K562 (cell line): ENCODE measurements at places on chromosomes 16 and 17.

- peak; percentile 98 for DNase-seq
Observed at GRCh38 chr17:81487487-81488275, 24.9 kb downstream of the ACTG1 start.

- DNase-seq, result no peak
Observed at GRCh38 chr16:52066962-52067361, 480.0 kb downstream of the TOX3 start.

GRCh38 chr17:59601130-59601529 lies 18.6 kb upstream of the CLTC start:
- DNase-seq, result no peak

DNA sequence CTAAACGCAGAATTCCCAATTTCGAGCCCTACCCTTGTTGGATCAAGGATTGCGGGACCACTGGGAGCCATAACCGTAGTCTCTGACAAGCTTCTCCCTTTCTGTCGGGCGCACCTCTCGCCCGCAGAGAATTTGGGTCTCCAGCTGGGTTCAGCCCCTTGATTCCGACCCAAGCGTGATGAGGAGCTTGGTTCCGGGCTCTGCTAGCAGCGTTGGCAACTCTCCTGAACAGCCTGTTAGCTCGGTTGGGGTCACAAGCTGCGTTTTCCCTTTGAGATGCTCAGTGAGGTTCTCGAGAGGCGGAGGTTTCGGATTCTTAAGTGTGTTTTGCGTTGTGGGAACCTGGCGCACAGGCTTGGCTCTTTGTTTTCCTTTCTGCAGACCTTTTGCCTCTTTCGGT lies 655 bp downstream of the ATXN1L start:
- no peak for DNase-seq

- DNase-seq, result peak; percentile 54
Observed at GRCh38 chr16:88415713-88416323, 33.1 kb downstream of the ZNF469 start.

DNA sequence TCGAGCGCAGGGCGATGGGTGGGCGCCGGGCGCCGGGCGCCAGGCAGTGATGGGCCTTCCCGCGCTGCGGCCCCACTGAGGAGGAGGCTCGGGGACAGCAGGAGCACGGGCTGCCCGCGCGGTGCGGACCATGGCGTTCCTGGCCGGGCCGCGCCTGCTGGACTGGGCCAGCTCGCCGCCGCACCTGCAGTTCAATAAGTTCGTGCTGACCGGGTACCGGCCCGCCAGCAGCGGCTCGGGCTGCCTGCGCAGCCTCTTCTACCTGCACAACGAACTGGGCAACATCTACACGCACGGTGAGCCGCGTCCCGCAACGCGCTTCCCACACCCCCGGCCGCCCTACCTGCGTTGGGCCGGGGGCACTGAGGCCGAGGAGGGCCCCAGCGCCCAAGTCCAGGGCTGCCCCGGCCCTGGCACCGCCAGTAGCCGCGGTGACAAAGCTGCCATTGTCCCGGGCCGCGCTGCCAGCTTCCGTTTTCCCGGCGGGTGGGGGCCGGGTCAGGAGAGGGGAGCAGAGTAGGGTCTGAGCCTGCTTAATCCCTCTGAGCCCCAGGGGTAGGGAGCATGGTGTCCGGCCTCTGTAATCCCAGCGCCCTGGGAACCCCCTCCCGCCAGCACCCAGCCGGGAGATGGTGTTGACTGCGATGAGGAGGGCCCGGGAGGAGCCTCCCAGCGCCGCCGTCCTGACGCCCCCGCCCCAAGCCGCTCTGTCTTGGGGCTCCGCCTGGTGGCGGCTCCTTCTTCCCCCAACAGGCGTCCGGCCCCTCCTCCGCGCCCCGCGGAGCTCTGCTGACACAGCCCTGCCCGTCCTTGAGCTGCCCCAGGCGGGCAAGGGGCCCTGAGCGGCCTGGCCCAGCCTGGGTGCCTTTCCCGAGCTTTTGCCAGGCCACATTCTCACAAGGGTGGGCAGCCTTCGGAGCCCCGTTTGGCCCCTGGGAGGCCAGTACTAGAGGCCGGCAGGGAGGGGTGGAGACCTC lies 685 bp downstream of the PAQR4 start:
- DNase-seq, result peak; percentile 75

GRCh38 chr16:63982741-63983140 lies 1139.1 kb downstream of the CDH11 start:
- no peak for DNase-seq
